Right lobe of liver (tissue), 6 donors: ENCODE measurements at places on chromosomes 6 and 20.

GRCh38 chr6:122020588-122021264 lies 378.7 kb upstream of the HSF2 start:
- no peak for DNase-seq

GRCh38 chr20:49768204-49769047 lies 44.2 kb upstream of the SLC9A8 start:
- DNase-seq = peak; percentile 69

GRCh38 chr6:129030215-129030614 lies 147.3 kb downstream of the LAMA2 start:
- DNase-seq = no peak

- no peak for DNase-seq
Measured at GRCh38 chr6:4611429-4612129, 164.6 kb upstream of the CDYL start.

GRCh38 chr6:52360601-52361413 lies 1.1 kb upstream of the PAQR8 start:
- DNase-seq = no peak

DNA sequence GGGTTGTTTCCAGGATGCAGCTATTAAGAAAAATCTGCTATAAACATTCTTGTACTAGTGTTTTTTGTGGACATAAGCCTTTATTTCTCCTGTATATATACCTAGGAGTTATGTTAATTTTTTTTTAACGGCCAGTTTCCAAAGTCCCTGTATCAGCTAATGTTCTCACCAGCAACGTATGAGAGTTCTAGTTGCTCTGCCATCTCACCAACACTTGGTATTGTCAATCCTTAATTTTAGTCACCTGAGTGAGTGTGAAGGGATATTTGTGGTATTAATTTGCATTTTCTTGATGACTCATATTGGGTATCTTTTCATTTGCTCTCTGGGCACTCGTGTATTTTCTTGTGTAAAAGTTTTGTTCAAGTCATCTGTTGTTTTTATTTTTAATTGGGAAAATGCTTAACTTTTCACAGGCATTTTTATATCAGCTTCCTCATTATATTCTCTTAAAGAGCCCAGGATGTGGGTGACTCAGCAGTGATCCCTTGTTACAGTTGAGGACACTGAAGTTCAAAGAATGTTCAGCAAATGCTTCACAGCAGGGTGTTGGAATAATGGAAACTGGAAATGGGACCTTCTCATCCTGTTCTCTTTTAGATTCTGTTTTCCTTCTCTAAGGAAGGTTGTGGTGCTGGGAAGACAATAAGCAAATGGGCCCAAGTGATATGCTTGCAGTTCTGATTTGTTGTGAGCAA lies 211.7 kb upstream of the PRND start:
- DNase-seq = no peak

GRCh38 chr20:8413691-8414090 lies 281.6 kb downstream of the PLCB1 start:
- no peak for DNase-seq

- DNase-seq = no peak
Measured at GRCh38 chr20:23832775-23833513, 6.4 kb upstream of the CST2 start.

DNA sequence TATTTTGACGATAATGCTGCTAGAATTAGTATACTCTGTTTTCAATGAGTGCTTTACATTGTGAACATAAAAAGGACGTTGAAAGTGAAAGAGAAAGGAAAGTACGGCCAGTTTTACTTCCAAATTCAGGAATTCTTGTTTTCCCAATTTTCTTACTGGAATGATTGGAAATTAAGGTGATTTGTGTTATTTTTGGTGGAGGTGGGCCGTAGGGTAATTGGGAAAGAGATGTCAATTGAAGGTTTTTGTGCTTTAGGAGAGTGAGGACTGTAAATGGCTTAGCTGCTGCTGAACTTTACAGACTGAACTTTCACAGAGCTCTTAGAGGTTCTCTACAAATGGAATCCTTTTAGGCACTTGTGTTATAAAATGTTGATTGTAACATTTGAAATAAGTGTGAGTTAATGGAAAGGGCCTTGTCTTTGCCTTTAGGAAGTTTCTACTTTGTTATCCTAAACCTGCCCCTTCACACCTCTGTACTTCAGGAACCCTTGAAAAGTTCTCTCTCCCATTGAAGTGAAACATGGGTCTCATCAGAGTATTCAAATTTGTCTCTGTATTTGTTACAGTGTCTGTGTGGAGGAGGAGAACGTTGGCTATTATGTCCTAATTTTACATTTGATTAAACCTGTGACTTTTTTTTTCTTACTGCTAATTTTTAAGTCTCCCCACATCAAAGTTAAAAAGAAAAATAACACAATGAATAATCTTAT lies 256.4 kb downstream of the ARID1B start:
- DNase-seq = no peak

GRCh38 chr6:139823099-139823807 lies 448.8 kb upstream of the CITED2 start:
- DNase-seq = no peak

DNA sequence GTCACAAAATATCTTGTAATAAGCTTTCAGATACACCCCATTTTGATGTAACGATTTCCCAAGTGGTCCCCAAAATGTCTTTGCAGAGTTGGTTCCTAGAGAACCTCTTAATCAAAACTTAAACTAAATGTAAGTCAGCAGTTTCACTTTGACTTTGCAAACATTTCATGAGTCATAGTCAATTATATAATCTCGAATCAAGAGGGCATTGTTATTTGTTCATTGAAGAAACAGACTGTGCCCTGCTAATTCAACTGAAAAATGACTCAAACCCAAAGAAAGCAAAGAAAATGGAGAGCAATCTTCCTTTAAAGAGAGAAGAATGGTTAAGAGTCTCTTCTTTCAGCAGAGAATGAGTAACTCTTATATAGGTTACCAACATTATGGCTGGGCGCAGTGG lies 58.3 kb downstream of the IPCEF1 start:
- no peak for DNase-seq

DNA sequence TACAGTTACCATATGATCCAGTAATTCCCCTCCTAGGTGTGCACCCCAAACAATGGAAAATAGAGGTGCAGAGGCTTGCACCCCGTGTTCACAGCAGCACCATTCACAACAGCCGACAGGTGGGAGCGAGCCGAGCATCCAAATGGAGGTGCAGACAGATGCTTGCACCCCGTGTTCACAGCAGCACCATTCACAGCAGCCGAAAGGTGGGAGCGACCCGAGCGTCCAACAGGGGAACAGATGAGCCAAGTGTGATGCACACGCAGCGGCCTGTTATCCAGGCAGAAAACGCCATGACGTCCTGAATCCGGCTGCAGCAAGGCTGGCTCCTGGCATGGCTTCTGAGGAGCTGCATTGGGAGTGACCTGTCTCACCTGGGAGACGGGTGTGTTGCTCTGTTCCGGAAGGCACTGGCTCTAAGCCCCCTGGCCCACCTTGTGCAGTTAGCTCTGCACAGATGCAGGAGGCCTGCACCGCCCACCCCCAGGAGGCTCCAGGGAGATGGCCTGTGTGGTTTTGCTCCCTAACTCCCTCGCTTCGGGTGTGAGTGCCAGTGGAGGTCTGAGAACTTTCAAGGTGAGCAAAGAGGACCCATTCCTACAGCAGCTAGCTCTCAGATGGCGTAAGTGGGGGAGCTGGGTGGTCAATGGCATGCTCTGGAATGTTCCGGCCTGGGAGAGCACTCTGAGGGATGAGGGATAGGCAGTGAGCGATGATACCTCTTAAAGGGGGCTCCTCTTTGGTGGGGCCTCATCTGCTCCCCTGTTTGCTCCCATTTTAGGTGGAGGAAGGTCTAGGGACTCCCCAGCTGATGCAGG lies 47.8 kb upstream of the FRMD1 start:
- DNase-seq = no peak

GRCh38 chr6:104462811-104463599 lies 396.7 kb downstream of the HACE1 start:
- DNase-seq = no peak

DNA sequence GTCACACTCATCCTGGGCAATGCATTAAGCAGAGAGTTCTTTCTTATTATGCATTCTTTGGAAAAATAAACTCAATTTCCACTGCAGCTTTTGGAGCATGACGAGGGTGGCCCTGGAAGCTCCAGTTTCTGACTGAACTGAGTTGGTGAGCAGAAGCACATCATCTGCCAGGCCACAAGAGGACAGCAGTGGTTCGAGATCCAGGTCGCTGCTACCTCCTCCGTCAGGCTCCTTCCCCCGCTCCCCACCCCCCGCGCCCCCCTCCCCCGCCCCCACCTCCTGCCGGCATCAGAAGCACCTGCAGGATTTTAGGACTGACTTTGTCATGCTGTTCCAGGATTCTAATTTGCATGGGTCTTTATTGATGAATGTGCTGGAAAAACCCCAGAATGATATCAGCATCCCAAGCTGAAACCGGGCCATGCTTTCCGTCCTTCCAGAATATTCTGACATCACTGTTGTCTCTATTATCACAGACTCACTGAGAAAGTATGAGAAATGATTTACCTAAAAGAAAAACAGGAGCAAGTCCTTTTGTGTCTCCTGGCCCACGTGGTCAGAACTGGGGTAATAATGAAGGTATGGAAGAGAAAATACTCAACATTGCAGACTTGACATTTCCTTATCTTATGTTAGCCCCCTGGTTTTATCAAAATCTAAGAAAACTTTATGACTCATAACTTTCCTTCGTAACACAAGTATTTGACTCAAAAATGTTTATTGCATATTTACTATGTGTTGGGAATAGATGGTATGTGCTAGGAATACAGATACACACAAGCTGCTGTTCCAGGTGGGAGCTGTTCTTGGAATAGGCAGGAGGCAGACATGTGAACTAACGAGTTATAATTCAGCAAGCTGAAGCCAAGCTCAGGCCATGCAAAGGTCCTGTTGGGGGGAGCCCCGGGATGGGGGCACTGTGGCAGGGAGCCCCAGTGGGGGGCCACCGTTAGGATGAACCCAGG lies 220.2 kb upstream of the EXOC2 start:
- DNase-seq = no peak

- DNase-seq = no peak
Measured at GRCh38 chr20:62790075-62790474, 6.2 kb upstream of the MRGBP start.

GRCh38 chr6:83505356-83505755 lies 7.0 kb upstream of the PRSS35 start:
- no peak for DNase-seq

GRCh38 chr6:130811932-130812331 lies 15.3 kb upstream of the SMLR1 start:
- DNase-seq = no peak

GRCh38 chr6:34063651-34064050 lies 82.2 kb downstream of the GRM4 start:
- no peak for DNase-seq

- DNase-seq = no peak
Measured at GRCh38 chr20:58392286-58392685, 3.3 kb downstream of the VAPB start.

- DNase-seq = no peak
Measured at GRCh38 chr20:35499271-35499670, 30.2 kb downstream of the C20orf173 start.

GRCh38 chr6:133787859-133788505 lies 100.9 kb upstream of the TCF21 start:
- no peak for DNase-seq

GRCh38 chr20:56245761-56246160 lies 2.8 kb upstream of the MC3R start:
- DNase-seq = no peak

GRCh38 chr20:9482180-9482579 lies 32.2 kb upstream of the LAMP5 start:
- DNase-seq = no peak

GRCh38 chr6:97109444-97109843 lies 173.6 kb downstream of the MMS22L start:
- DNase-seq = no peak

DNA sequence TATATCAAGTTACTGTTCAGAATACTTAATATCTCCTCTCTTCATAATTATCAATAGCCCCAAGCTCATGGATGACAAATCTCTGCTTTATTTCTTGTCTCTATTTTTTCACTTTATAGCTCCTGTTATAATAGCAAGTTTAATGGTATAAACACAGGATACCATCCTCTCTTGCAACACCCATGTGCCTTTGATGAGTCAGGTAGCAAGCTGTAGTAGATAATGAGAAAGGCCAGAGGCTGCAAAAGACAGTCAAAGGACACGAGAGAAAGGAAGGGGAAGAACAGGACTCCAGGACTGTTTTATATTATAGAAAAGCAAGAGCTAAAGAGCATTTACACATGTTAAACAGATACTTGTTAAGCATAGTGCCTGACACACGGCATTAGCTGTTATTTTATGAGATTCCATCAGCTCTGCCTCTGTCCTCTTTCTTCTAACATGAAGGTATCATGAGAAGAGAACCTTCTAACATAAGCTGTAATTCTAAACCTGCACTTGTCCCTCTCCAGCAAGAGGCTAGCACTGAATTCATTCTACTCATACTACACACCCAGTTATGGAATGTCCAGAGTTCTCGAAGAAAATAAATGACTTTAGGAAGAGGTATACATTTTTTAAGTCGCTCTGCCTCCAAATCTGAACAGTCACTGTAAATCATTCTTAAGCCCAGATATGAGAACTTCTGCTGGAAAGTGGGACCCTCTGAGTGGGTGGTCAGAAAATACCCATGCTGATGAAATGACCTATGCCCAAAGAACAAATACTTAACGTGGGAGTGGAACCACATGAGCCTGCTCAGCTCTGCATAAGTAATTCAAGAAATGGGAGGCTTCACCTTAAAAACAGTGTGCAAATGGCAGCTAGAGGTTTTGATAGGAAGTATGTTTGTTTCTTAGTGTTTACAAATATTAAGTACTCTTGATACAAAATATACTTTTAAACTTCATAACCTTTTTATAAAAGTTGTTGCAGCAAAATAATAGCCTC lies 45.0 kb downstream of the NT5E start:
- no peak for DNase-seq

DNA sequence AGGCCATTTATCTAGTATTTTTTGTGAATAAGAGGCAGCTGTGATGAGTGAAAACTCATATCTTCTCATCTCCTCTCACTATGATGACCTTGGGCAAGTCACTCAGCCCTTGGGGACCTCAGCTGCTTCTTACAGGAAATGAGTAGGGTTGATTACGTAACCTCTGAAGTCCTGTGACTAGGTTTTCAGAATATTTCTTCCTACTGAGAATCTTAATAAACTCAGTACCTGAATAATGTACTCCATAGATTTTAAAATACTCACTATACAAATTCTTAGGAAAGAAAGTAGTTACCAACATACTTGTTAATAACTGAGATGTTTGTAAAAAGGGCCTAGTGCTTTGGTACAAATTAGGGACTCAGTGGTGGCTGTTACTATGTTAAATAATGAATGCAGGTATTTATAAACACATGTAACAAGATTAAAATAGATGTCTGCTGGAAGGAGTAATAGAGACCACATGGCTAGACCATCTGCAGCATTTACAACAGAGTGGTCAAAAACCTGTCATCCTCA lies 60.9 kb downstream of the RPRD1B start:
- DNase-seq = no peak

DNA sequence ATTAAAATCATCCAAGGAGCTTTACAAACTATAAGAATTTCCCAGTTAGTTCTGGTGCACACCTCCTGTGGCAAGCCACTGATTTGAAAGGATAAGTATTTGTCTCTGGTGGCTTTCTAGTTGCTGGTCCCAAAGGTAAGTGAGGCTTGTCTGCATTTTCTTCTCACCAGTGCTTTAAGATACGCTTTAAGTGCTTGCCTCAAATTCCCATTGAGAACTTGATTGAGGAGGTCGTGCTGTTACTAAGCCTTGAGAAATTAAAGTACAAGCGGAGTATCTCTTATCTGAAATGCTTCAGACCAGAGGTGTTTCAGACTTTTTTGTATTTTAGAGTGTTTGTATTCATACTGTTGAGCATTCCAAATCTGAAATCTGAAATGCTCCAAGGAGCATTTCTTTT lies 29.9 kb upstream of the MYO6 start:
- no peak for DNase-seq
